ENCODE measurements at places on chromosomes 6 and 20.

DNA sequence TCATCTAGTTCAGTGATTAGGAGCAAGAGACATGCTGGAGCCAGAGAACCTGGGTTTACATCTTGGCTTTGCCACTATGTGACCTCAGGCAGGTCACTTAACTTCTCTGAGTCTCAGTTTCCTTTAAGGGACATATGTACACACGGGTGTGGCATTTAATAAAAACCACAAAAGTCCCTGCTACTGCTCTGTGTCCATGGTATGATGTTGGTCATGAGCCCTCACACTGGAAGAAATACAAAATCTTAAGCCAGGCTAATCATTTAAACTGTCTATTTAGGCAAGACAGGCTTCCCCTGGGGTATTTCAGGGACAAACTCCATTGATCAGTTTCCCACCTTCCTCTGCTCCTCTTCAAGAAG lies 12.9 kb upstream of the PTGIS start:
- no peak for DNase-seq

DNA sequence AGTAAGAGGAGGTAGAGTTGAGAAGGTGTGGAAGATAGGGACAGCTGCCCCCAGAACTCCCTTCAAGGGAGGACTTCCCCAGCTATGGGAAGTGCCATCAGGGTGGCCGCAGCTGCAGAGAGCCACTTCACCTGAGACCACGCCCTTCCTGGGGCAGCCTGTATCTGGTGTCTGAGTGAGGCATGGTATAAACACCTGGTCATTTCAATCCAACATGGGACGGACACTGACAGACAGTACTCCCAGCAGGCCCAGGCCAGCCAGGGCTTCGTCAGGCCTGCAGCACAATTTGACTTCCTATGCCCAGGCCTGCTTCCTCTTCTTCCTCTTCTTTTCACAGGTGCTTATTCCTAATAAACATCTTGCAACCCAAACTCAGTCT lies 4.5 kb downstream of the SOX12 start:
- DNase-seq = no peak

GRCh38 chr20:40711079-40711478 lies 22.0 kb upstream of the MAFB start:
- no peak for DNase-seq

GRCh38 chr6:374956-375355 lies 16.6 kb upstream of the IRF4 start:
- DNase-seq = no peak

DNA sequence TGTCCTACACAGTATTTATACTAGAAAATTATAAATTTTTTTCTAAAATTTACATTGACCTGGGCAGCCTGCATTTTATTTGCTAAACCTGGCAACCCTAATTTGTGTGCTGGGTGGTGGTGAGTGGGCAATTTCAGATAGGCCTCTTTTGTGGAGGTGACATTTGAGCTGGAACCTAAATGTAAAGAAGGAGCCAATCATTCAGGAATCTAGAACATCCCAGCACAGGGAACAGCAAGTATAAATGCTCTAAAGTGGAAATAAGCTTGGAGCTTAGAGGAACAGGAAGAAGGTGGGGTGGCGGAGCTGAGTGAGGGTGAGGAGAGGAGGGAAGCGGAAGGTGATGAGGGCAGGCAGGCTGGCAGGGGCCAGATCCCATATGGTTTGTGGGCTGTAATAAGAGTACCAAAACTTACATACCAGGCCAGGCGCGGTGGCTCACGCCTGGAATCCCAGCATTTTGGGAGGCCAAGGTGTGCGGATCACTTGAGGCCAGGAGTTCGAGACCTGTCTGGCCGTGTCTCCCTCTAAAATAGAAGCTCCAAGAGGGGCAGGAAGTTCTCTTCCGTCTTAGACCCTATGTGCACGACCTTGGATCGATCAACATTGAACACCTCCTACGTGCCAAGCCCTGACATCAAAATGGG lies 549 bp upstream of the CSE1L start:
- DNase-seq = no peak

- DNase-seq = no peak
Observed at GRCh38 chr6:33985313-33985751, 160.6 kb downstream of the GRM4 start.

- DNase-seq = no peak
Observed at GRCh38 chr6:34249469-34250261, 859 bp upstream of the SMIM29 start.

DNA sequence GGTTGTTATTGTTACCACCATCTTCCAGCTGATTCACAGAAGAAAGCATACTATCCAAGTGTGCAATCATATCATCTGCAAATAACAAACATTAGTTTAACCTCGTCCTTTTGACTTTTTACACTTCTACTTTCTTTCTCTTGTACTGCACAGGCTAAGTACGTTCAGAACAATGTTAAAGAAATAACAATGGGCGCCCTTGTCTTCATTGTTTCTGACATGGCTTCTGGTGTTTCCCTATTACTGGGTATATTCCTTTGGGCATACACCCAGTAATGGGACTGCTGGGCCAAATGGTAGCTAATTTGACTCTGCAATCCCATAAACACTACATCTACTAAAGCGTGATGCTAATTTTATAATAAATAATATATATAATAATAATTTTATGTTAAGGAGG lies 146.7 kb downstream of the GJA10 start:
- no peak for DNase-seq

- DNase-seq = peak; percentile 25
Observed at GRCh38 chr20:37902504-37903313, at the start of gene VSTM2L. Gene VSTM2L (plus strand): TSS chr20:37903127. CDS start chr20:37903351, 224 bp downstream.

DNA sequence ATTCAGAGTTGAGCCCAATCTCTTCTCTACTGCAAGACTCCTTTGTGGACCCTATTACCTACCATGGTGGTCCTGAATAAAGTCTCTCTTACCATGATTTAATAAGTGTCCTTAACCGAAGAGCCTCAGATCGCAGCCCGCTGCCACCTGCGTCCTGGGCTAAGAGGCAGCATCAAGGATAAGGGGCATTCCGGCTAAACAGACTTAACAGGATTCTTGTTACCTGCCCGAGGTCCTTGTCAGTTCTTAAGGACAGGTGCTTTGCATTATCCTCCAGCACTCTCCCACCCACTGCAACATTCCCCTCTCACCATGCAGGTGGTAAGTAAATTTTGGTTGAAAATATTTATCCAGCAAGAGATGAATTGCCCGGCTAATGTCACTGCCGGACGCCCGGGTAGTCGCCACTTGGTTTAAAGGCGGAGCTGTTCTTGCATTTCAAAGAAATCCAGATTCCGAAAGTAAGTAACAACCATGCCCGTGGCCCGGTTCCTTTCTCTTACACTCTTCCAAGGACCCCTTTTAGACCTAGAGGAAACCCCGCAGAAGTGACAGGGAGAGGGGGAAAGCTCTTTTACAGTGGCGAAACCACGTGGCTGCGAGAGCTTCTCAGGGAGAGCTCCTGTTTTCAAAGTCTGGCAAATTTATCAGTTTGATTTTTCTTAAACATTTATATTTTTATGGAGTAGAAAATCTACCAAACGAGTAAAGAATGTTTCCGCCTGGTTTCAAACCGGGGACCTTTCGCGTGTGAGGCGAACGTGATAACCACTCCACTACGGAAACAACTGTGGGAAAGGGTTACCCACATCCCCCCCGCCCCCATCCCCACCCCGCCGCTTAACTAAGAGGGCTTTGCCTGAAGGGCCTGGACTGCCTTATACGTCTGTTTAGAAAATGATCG lies 41.9 kb upstream of the PRSS16 start:
- peak; percentile 64 for DNase-seq

DNA sequence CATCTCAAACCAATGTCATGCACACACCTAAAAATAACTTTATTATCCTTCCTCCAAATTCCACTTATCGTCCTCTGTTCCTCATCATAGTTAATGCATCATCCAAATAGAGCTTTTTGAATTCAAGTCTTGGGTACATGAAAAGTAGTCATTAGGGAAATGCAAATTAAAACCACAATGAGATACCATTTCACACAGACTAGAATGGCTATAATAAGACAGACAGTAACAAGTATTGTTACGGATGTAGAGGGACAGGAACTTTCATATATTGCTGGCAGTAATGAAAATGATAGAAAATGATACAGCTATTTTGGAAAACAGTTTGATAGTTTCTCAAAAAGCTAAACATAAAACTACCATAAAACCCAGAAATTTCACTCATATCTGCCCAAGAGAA lies 59.1 kb downstream of the FHL5 start:
- no peak for DNase-seq

GRCh38 chr6:132669690-132670291 lies 10.8 kb upstream of the TAAR1 start:
- no peak for DNase-seq

DNA sequence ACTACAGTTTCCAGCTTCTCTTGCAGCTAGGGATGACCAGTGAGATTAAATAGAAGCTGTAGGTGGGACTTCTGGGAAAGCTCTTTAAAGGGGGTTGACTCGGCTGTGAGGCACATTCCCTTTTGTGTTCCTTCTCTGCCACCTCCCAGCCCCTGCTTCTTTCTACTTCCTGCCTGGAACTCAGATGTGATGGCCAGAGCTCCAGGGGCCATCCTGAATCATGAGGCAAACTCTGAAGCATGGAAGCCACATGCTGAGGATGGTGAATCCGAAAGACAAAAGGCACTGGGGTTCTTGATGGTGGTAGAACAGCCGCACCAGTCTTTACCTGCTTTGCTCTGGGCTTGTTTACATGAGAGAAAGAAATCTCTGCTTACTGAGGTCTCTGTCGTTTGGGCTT lies 9.1 kb downstream of the CEBPB start:
- no peak for DNase-seq

- DNase-seq = no peak
Observed at GRCh38 chr6:68240726-68241125, 394.4 kb upstream of the ADGRB3 start.

GRCh38 chr6:33156561-33156960 lies 35.7 kb downstream of the COL11A2 start:
- DNase-seq = no peak

DNA sequence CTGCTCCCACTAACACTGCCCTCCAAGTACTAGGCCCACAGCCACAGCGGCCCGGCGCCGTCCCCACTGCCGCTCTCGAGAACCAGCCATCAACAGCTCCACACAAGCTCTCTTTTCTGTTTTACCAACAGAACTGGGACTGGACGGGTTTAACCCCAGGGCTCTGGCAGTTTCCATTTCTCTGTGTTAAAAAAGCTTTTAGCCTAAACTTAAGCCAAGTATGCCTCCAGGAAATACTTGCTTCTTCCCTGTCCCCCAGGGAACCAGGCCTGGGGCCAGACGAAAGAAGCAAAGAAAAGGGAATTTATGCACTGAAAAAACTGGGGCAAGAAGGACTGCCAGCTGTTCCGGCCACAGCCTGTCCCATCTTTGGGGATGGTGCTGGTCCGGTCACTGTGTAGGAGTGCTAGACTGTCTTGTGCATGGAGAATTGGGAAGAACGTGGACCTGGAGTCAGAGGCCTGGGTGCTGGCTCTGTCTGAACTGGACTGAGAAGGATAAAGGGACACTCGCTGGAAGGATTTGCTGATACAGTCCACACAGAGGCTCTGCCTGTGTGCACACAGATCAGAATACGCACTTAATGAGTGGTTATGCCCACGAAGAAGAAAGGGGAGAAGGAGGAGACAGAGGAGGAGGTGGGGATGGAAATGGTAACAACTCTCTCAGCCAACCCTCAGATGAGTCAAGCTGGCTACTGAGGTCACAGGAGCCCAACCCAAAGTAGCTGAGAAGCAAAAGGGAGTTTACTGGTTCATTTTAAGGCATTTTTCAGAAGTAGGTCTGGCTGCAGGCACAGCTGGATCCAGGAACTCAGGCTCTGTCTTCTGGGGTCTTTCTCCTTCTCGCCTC lies 254.4 kb upstream of the PMEPA1 start:
- no peak for DNase-seq

DNA sequence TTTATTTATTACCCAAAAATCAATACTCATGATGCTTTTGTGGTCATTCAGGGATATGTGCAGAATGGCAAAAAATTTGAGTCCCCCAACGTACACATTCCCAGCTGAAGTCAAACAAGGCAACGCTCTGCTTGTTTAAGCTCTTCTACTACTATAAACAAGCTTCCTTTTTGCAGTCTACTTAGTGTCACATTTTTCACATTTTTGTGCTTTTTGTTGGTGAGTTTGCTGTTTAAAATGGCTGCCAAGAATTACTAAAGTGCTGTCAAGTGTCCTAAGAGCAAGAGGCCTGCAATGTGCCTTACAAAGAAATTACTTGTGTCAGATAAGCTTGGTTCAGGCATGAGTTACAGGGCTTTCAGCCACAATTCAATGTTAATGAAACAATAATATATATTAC lies 2.1 kb downstream of the WFDC8 start:
- DNase-seq = no peak

DNA sequence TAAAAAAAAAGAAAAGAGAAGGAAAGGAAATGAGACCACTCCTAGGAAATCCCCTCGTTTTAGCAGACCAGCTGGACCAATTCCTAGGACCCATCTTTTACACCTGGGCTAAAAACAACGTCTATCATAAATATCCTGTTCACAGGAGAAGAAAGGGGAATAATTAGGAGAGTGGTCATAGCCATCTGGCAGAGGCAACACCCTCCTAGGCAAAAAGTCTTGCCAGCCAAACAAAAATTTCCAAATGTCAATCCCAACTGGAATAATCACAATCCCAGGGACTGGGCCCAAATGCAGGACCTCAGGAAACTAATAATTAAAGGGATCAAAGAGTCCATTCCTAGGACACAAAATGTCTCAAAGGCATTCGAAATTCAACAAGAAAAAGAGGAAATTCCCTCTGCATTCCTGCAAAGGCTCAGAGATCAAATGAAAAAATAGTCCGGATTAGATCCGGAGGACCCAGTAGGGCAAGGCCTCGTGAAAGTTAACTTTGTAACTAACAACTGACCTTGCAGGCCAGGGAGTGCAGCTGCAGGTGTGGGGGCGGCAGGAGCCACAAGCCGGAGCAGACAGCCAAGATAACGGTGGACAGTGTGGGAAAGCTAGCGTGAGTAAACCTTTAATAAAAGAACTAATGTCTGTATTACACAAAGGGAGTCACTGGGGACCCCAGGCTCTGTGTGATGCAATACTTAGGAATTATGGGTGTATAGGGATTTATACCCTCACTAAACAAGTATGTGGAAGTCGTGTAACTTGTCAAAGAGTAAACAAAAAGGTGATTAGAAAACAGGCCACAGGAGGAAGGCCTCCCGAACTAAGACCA lies 11.7 kb downstream of the LCA5 start:
- DNase-seq = peak; percentile 75

GRCh38 chr6:34718976-34719375 lies 22.4 kb upstream of the ILRUN start:
- no peak for DNase-seq

- DNase-seq = no peak
Observed at GRCh38 chr6:25280344-25281074, 1.3 kb downstream of the CARMIL1 start.

DNA sequence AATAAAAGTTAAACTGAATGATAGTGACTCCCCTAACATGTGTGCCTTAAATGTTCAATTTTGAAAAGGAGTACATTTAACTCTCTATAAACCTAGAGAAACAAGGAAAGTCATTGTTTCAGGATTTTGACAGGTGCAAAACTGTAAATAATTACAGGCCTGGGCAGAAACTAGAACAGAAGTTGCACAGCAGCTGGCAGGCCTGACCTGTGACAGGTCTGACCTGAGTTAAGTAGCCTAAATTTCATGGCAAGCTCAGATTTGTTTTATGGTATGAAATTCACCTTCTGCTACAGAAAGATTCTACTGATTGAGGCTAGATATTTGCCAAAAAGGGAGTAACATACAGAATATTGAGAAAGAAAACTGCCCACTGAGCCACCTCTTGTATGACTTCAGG lies 166.1 kb downstream of the CDKAL1 start:
- no peak for DNase-seq
